ENCODE measurements at places on chromosomes 1 and 21. TPM values are rescaled to one million over a fixed set of nuclear protein-coding genes. Genes with fewer than 3 reads are reported as not detected.

The BTBD8 gene
- total RNA-seq, result 1.8 TPM

The PLA2G2C gene
- not detected for total RNA-seq

The SPRR4 gene
- total RNA-seq, result not detected

The TSPAN2 gene
- 13.0 TPM for total RNA-seq

The PAPPA2 gene
- 0.88 TPM for total RNA-seq
